Right lobe of liver (tissue), 6 donors: ENCODE measurements at places on chromosomes 3 and 15. TPM values are rescaled to one million over a fixed set of nuclear protein-coding genes. Genes with fewer than 3 reads are reported as not detected.

- no peak for DNase-seq
Measured at GRCh38 chr15:95329362-95329761, 1001.1 kb upstream of the NR2F2 start.

DNA sequence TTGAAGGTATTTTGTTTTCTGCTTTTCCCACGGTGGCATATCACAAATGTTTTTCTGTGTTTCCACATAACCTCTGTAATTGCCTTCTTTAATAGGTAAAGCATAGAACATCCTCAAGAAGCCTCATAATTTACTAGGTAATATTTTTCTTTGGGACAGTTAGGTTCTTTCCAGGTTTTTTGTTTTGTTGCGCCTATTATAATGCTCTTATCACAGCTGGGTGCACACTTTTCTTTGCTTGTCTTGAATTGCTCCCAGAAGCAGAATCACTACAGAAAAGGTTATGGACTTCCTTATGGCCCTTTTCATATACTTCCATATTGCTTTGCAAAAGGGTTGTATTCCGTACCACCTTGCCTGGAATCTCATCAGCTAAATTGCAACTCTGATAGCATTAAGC lies 213.5 kb downstream of the RYR3 start:
- DNase-seq = no peak

- no peak for DNase-seq
Measured at GRCh38 chr15:72919936-72920465, 132.3 kb upstream of the NEO1 start.

DNA sequence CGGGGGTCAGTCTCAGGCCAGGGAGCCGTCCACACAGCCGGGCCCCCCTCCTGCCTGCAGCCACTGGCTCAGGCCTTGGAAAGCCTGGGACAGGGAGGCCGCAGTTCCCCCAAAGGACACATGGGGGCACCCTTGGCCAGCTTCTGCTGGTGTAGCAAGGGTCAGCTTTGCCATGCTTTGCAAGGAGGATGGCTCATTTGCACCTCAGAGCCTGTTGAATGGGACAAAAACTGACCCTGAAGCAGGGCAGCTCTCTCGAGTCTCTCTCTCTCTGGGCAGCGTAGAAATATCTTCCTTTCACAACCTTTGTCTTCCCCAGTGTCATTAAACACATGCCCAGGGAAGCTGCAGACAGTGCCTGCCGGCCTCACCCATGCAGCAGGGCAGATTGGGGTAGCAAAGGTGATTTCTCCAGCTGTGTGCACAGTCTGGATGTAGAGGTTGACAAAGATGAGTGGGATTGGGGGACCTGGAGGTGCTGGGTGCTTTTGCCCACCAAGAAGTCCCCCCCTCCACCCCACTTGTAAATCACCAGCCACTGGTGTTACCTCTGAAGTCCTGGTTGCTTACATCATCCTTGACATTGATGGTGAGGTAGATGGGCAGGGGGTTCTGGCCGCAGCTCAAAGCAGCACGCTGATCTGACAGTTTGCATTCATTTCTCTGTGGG lies 17.4 kb upstream of the EHD4 start:
- DNase-seq = peak; percentile 88

- peak; percentile 90 for DNase-seq
Measured at GRCh38 chr15:44812029-44812517, 75.7 kb downstream of the TRIM69 start.

- DNase-seq = no peak
Measured at GRCh38 chr15:66452971-66453580, 44.5 kb downstream of the SNAPC5 start.

Gene CCR1
- 1.6 TPM for total RNA-seq

Gene ANKRD34C
- total RNA-seq = not detected

Gene MUC20
- 5.5 TPM for total RNA-seq
